ENCODE measurements at places on chromosomes 7 and 10.

DNA sequence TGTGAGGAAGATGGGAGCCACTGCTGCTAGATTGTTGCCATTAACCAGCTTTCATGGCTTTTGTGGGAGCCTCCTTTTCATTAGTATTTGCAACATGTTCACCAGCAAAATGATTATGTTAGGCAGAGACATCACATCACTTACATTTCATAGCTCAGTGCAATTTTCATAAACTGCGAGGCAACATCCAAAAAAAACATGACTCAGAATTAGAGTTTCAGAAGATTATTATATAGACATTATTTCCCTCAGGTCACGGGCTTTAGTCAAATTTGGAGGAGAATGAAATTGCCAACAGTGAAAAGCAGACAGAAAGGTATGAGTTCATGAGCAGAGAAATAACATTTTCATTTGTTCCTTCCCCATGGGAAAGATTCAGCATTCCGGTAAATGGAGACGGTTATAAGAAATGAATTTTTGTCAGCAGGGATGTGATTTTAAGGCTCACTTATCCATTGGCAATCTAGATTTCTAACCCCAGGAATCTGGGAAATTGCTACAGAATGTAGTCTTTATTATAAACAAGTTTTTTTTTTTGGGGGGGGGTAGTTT lies 573.2 kb downstream of the AUTS2 start:
- no peak for ATAC-seq

DNA sequence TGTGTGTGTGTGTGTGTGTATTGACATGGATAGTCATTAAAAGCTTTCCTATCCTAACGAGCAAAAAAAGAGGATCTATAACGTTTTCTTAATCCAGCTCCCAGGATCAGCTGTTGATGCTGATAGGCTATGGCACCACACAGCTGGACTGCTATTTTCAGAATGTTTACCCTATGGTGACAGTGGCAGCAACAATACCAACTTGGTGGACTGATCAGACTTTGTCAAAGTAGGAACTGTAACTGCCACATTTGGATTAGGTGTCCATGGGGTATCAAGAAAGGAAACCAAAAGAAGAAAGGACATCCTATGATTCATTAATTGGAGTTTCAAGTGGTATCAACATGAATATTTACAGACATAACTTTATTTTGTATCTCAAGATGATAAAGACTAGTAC lies 2.7 kb upstream of the CLEC5A start:
- no peak for ATAC-seq

- ATAC-seq, result no peak
These were observed 70.8 kb upstream of the EEPD1 start for GRCh38 chr7:36082216-36082615.

GRCh38 chr10:10677479-10677878 lies 340.2 kb upstream of the CELF2 start:
- no peak for ATAC-seq

DNA sequence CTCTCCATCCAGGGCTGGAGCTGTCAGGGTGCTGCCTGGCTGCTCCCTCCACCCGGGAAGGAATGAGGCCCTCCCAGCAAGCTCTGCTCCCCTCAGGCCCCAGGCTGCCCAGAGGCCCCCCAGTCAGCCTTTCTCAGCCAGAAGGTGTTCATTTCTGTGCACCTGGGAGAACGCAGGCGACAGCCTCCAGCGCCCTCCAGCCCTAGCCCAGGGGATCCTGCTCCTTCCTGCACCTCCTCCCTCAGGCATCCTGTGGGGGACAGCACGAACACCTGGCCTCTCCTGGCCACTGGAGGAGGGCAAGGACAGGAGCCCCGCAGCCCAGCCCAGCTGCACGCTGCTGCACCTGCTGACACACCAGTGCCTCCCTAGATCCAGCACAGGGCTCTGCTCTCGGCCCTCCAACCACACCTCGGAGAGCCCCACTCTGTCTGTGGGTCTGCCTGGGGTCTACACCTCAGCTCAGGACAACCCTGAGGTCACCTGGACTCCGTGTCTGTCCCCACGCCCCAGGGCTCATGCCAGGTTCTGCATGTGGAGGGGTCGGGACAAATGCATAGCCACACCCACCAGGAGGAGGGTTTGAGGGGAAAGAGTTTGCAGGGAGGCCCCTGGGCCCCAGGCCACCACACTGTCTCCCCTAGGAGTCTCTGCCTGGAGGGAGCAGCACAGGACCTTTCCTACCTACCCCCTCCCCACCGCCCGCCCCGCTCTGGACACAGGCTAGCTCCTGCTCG lies 7.4 kb upstream of the PWWP2B start:
- ATAC-seq, result peak; percentile 12

DNA sequence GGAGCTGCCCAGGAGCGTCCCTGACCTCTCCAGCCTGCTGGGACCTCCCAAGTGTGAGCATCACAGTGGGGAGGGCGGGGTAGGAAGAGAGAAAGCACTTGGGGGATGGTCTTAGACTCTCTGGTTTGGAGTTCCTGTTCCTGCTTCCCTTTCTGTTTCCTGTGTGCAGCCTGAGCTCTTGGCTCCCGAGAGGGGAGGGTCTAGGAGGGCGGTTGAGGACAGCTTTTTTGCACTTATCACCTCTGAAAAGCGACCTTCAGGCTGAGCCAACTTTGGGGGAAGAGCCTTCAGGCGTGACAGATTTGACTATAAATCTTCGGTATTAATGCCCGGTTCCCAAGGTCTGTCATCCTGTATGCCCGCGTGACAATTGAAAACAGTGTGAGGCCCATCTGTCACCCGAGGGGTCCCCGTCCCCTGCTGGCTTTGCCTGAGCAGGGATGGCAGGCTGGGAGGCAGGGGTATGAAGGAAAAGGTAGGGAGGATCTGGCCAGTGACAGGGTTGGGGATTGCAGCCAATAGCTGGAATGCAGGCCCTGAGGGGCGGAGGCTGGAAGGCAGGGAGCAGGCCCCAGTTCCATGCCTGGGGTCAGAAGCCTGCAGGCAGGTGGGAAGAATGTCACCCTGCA lies 78.6 kb downstream of the CDH23 start:
- no peak for ATAC-seq

DNA sequence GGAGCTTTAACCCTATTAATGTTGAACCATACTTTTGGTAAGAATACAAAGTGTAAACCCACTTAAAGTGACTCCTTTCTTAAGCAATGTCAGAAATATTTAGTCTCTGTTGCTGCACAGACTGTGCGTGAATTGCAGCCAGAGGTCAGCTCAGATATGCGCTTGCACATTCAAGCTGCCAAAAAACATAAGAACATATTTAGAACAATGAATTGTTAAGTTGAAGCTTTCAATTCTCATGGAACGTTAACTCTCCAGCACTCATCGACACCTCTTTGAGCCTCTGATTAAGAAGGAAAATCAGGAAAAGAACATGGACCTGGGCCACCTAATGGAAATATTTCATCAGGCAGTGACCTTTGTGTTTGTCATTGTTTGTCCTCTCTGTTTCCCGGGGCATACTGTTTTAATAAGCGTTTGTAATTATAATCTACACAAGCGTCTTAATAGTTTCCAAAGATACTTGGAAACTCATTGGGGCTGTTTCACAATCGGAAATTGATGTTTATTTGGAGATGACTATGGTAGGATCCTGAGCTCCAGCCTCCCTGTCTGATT lies 193.0 kb upstream of the CELF2 start:
- ATAC-seq, result no peak

DNA sequence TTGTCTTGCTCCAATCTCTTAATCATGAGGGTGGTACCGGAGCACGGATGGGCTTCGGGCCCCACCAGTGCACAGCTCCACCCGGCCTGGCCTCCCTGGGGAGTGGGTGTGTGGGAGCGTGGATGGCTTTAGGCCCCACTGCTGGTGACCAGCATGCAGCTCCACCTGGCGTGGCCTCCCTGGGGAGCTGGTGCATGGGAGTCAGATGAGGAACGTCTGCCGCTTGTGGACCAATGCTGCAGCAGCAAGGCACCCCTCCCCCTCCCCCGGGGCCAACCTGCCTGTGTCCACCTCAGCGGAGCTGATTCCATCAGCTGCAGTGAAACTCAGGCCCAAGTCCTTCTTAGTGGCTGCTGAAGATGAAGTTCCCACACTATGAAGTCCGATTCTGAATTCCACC lies 511.4 kb downstream of the PTPRN2 start:
- ATAC-seq, result no peak

- ATAC-seq, result peak; percentile 57
These were observed 15.5 kb downstream of the CYTH3 start for GRCh38 chr7:6256677-6257535.

DNA sequence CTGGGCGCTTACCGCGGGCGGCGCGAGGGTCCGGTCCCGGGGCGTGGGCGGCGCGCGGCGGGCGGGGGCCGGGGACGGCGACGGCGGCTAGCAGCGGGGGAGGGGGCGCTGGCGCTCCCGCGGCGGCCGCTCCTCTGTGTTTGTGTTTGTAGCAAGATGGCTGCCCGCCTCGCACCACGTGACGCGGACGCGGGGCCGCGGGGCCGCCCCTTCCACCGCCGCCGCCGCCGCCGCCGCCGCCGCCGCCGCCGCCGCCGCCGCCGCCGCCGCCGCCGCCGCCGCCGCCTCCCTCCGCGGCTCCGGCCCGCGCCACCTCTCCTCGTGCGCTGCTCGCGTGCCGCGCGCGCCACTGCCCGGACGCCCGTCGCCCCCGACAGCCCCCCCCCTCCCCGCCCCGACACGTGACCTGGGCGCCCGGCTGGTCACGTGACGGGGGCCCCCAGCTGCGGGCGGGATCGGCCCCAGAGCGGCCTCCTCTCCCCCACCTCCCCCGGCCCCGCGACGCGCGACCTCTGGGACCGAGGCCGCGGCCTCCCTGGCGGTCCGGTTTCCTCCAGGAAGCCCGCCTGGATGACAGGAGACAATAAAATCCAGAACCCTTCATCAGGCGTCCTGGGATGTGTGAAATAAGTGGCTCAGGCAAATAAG lies at the start of gene GIGYF1:
GIGYF1 (minus strand) TSS at position 153 of the 648 bp plus-strand sequence. CDS start 6,012 bp downstream, outside the sequence.
- peak; percentile 5 for ATAC-seq

- ATAC-seq, result no peak
These were observed 733.1 kb downstream of the TYW1 start for GRCh38 chr7:67729771-67730170.

- ATAC-seq, result no peak
These were observed 29.8 kb downstream of the GSDME start for GRCh38 chr7:24727154-24728120.

- no peak for ATAC-seq
These were observed 100.5 kb downstream of the GLCCI1 start for GRCh38 chr7:8068892-8069686.

GRCh38 chr10:70051848-70052247 lies 798 bp upstream of the MACROH2A2 start:
- ATAC-seq, result no peak

- ATAC-seq, result no peak
These were observed 175.3 kb downstream of the MDFIC start for GRCh38 chr7:115097175-115097671.

DNA sequence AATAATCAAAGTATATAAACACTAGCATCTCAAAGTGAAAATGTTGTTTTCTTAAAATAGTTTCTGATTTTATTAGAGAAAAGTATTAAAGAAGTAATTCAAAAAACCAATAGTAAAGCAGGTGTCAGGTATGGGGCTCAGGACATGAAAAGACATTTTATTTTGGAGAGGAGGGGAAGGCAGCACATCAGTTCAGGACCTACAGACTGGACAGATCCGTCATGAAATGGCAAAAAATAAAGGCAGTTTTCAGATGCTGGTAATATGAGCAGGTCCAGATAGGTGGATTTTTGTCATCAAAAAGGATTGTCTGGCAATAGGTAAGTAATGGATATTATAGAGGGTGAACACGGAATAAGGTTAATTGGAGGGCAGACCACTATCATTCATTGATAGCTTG lies 49.0 kb downstream of the GRM3 start:
- ATAC-seq, result no peak

- ATAC-seq, result no peak
These were observed 80.5 kb downstream of the CCNY start for GRCh38 chr10:35416619-35417312.

DNA sequence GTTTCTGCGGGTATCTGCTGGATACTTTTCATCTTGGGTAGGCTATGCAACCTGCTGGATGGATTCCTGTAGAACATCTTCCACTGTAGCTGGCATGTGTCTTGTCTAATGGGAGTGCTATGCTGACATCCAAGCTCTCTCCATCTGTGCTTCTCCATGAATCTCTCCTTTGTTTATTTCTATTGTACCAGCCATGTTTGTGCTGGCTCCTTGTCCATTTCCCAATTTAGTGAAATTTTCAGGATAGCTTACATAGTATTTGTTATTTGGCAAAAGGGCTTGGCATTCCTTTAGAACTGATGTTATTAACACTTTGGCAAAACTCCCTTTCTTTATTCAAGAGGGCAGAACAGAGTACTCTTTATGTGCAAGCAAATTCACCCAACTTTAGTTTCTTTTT lies 198.0 kb downstream of the CSTF2T start:
- ATAC-seq, result peak; percentile 49

- ATAC-seq, result no peak
These were observed 199.5 kb upstream of the PPP2R2D start for GRCh38 chr10:131701131-131701947.

GRCh38 chr7:95916573-95917297 lies 144.4 kb downstream of the DYNC1I1 start:
- ATAC-seq, result peak; percentile 97

DNA sequence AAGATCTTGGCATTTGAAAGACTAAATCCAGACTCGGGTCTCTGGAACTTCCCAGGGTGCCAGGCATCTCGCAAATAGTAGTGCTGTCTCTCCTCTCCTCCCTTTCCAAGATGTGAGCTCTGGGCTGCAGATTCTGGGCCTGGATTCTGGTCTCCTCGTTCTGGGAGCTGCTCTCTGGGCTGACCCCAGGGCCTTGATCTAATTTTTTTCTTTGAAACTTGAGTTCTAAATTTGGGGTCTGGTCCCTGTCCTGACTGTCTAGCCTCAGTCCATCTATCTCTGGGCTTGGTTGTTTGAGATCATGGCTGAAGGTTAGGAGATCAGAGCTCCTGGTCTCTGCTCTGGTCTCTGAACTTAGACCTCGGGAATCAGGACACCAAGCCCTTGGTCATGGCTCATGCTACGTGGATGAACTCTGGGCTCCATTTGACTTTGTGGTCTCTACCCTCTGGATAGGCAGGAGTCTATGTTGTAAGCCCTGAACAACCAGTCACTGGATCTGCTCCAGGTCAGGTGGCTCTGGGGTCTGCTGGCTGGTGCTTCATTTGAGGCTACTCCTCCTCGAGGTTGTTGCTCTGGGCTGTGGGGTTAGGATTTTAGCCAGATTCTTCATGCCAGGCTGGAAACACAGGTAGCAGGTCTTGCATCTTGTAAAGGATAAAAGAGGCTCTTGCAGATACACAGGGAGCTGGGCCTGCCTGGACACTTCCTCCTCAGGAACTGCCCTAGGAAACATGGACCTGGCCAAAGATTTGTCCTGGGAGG lies 8.0 kb upstream of the MBL2 start:
- ATAC-seq, result peak; percentile 30

GRCh38 chr7:100378114-100378755 lies 4.9 kb downstream of the PILRA start:
- no peak for ATAC-seq
